ENCODE measurements at places on chromosomes 6 and 20. TPM values are rescaled to one million over a fixed set of nuclear protein-coding genes. Genes with fewer than 3 reads are reported as not detected.
A peak's percentile ranks its signal among the peaks of the same experiment; 100 is the strongest.

The BTNL2 gene
- not detected for total RNA-seq

GRCh38 chr6:83511901-83512681 lies at the start of gene PRSS35:
Gene PRSS35 (plus strand): TSS chr6:83512534. CDS start chr6:83523442, 10,908 bp downstream.
- peaks cover 60% of the 10 kb centered on the region for H3K27me3 ChIP-seq
- peak within 1 kb of the TSS; percentile 34 for H3K4me3 ChIP-seq
- no peaks in the 10 kb centered on the region for H3K36me3 ChIP-seq
- no peak within 1 kb of the TSS for H3K27ac ChIP-seq

GRCh38 chr6:37134396-37135191 lies 35.4 kb upstream of the PIM1 start:
- peaks cover 19% of the 10 kb centered on the region for H3K4me1 ChIP-seq
- no peaks in the 10 kb centered on the region for H3K27me3 ChIP-seq
- no peaks in the 10 kb centered on the region for H3K36me3 ChIP-seq
- peak overlapping the region; percentile 12 for H3K27ac ChIP-seq

The OPN5 gene
- not detected for total RNA-seq

DNA sequence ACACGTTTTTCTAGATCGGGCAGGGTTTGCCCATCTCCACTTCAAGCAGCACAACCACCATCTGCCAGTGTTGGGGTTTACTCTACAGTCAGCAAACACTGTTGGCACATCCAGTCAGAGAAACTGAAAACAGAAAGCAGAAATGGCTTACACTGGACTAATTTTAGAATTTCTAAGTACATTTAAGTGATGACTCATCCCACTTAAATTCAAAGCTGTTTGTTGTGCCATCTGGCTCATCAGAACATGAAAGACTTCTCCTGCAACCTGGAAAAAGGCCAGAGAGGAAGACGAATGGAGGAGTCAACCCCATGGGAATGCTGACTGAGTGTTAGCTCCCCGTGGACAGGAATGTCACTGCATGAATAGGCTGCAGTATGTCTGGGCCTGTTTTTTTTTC lies 21.8 kb downstream of the FAM209B start:
- H3K27me3 ChIP-seq = peaks cover under 1% of the 10 kb centered on the region
- H3K4me3 ChIP-seq = no peak overlapping the region
- H3K4me1 ChIP-seq = peaks cover 8% of the 10 kb centered on the region
- DNase-seq = no peak

GRCh38 chr6:140988780-140989179 lies 1143.9 kb upstream of the GJE1 start:
- DNase-seq = no peak
- no peaks in the 10 kb centered on the region for H3K4me1 ChIP-seq
- H3K27me3 ChIP-seq = peaks cover 9% of the 10 kb centered on the region
- H3K36me3 ChIP-seq = no peaks in the 10 kb centered on the region

The ADGRF1 gene
- total RNA-seq = not detected

DNA sequence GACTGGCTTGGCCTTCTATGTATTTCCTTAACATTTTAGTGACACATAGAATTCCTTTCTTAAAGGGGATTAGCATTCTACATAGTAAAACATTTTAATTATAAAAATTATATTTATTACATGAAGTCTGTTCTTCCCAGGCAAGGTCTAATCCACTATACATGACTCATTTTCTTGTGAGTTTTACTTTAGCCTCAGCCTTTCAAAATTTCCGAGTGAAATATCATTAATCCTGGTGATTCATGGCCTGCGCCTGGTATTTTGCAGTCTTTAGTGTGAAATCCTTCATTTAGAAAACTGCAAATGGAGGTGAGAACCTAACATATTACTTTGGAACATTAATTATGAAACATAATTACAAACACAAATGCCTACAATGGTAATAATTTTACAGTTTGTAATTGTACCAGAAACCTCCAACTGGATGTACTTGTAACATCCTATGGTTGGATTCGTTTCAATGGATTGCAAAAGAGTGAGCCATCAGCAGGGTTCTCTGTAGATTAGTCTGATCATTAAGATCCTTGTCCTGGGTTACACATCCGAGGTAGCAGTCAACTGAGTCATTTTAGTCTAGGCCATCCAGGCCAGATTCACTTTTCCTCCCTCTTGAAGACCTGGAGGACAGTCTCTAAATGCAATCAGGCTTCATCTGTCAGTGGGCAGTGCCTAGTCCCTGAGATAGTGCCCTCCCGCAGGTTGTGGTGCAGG lies 272.0 kb downstream of the PACRG start:
- no peak overlapping the region for H3K27ac ChIP-seq
- H3K4me3 ChIP-seq = no peak overlapping the region
- peaks cover 3% of the 10 kb centered on the region for H3K4me1 ChIP-seq
- H3K27me3 ChIP-seq = no peaks in the 10 kb centered on the region
- no peak for DNase-seq

The ME1 gene
- not detected for total RNA-seq

GRCh38 chr20:11429889-11430519 lies 487.7 kb upstream of the BTBD3 start:
- no peaks in the 10 kb centered on the region for H3K27me3 ChIP-seq
- no peak overlapping the region for H3K27ac ChIP-seq
- no peaks in the 10 kb centered on the region for H3K4me1 ChIP-seq
- no peak overlapping the region for H3K4me3 ChIP-seq
- H3K36me3 ChIP-seq = no peaks in the 10 kb centered on the region

GRCh38 chr20:51500311-51500710 lies 42.2 kb downstream of the NFATC2 start:
- no peaks in the 10 kb centered on the region for H3K27me3 ChIP-seq
- peak; percentile 55 for DNase-seq
- H3K4me1 ChIP-seq = peaks cover 72% of the 10 kb centered on the region
- H3K4me3 ChIP-seq = no peak overlapping the region
- H3K36me3 ChIP-seq = peaks cover 61% of the 10 kb centered on the region

DNA sequence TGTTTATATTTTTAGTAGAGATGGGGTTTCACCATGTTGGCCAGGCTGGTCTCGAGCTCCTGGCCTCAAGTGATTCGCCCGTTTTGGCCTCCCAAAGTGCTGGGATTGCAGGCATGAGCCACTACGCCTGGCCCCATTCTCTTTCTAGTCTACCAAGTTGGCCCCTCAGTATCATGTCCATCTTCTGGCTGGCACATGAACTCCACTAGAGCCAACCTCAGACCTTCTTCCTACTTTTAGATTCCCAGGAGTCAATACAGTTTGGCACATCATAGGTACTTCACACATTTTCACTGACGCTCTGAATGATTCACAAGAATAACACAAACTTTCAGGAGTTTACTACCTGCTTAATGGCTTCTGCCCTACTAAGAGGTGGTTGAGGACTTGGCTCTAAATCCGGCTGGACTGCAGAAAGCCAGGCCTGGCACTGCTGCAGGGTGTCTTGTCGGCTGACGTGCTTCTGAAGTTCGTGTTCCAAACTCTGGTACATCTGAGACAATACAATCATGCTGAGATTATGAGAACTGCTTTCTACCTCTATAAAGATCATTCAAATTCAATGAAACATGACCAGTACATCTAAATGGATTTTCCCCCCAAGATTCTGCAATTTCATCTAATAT lies 293.3 kb downstream of the SYNE1 start:
- H3K4me1 ChIP-seq = no peaks in the 10 kb centered on the region
- H3K4me3 ChIP-seq = no peak overlapping the region
- peaks cover 3% of the 10 kb centered on the region for H3K27me3 ChIP-seq
- no peaks in the 10 kb centered on the region for H3K36me3 ChIP-seq

GRCh38 chr20:44660581-44660980 lies 9.1 kb upstream of the ADA start:
- peaks cover 6% of the 10 kb centered on the region for H3K4me1 ChIP-seq
- no peak overlapping the region for H3K27ac ChIP-seq
- H3K27me3 ChIP-seq = no peaks in the 10 kb centered on the region
- H3K4me3 ChIP-seq = no peak overlapping the region

GRCh38 chr20:25011831-25012241 lies 19.3 kb upstream of the APMAP start:
- H3K27me3 ChIP-seq = no peaks in the 10 kb centered on the region
- no peak overlapping the region for H3K4me3 ChIP-seq
- DNase-seq = no peak
- no peak overlapping the region for H3K27ac ChIP-seq

- no peaks in the 10 kb centered on the region for H3K27me3 ChIP-seq
- H3K27ac ChIP-seq = no peak overlapping the region
- no peaks in the 10 kb centered on the region for H3K4me1 ChIP-seq
These were observed 16.6 kb downstream of the TENT5A start for GRCh38 chr6:81735756-81736380.

The POM121L2 gene
- not detected for total RNA-seq

GRCh38 chr20:3798908-3799248 lies 2.8 kb downstream of the CDC25B start:
- peak overlapping the region; percentile 35 for H3K4me3 ChIP-seq
- peaks cover 42% of the 10 kb centered on the region for H3K36me3 ChIP-seq
- H3K27me3 ChIP-seq = no peaks in the 10 kb centered on the region
- peak overlapping the region; percentile 94 for H3K27ac ChIP-seq
- no peak for DNase-seq
- H3K4me1 ChIP-seq = peaks cover 53% of the 10 kb centered on the region

DNA sequence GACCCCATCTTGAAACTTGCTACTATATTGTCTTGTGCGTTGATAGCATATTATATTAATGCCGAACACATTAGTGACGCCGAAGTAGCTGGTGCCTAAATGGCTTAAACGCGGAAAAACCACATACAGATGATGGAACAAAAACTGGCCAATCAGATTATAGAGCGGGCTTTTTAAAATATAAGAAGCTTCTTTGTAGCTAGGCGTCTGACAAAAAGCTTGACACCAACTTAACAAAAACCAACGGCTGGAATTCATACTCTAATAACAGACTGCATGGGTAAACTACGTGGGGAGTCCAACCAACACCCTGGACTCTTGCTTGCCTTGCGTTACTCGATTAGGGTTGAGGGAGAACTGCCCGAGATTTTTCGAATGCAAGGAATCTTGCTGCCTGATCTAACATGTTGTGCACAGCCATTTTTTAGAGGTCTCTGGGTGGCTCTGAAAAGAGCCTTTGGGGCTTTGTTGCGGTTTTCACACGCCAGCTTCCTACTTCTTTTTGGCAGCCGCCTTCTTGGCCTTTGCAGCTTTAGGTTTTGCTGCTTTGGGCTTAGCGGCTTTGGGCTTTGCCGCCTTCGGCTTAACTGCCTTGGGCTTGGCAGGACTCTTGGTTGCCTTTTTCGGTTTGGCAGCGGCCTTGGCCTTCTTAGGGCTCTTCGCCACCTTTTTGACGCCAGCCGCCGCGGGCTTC lies 45.7 kb downstream of the OR2B2 start:
- peak; percentile 74 for DNase-seq
- H3K27ac ChIP-seq = peak overlapping the region; percentile 99
- peaks cover 24% of the 10 kb centered on the region for H3K27me3 ChIP-seq
- peak overlapping the region; percentile 96 for H3K4me3 ChIP-seq

The TPBG gene
- not detected for total RNA-seq

The SLC32A1 gene
- not detected for total RNA-seq

- H3K36me3 ChIP-seq = peaks cover 30% of the 10 kb centered on the region
- no peaks in the 10 kb centered on the region for H3K27me3 ChIP-seq
- no peak overlapping the region for H3K4me3 ChIP-seq
- DNase-seq = no peak
These were observed 116.3 kb downstream of the SCAF8 start for GRCh38 chr6:154849475-154849874.

DNA sequence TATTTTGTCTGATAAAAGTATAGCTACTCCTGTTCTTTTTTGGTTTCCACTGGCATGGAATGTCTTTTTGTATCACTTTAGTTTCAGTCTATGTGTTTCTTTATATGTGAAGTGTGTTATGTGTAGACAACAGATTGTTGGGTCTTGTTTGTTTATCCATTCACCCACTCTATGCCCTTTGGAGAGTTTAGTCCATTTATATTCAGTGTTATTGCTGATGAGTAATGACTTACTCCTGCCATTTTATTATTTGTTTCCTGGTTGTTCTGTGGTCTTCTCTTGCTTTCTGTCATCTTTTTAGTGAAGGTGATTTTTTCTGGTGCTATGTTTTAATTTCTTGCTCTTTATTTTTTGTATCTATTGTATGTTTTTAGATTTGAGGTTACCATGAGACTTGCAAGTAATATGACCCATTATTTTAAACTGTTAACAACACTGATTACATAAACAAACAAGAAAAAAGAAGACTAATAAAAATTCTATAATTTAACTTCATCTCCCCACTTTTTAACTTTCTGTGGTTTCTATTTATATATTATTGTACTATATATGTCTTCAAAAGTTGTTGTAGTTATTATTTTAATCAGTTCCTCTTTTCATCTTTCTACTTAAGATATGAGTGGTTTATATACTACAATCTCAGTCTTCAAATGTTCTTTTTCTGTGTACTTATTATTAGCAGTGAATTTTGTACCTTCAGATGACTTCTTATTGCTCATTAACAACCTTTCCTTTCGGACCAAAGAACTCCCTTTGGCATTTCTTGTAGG lies 323.4 kb downstream of the BTBD9 start:
- no peak overlapping the region for H3K4me3 ChIP-seq
- no peaks in the 10 kb centered on the region for H3K4me1 ChIP-seq
- H3K36me3 ChIP-seq = peaks cover 6% of the 10 kb centered on the region
- H3K27ac ChIP-seq = no peak overlapping the region

GRCh38 chr6:168756009-168756634 lies 315.1 kb downstream of the SMOC2 start:
- H3K27me3 ChIP-seq = peaks cover 20% of the 10 kb centered on the region
- H3K4me1 ChIP-seq = no peaks in the 10 kb centered on the region
- DNase-seq = no peak
- H3K27ac ChIP-seq = no peak overlapping the region
- no peaks in the 10 kb centered on the region for H3K36me3 ChIP-seq

- H3K4me3 ChIP-seq = no peak overlapping the region
- no peaks in the 10 kb centered on the region for H3K27me3 ChIP-seq
- no peak for DNase-seq
- no peaks in the 10 kb centered on the region for H3K36me3 ChIP-seq
These were observed 5.0 kb upstream of the MPC1 start for GRCh38 chr6:166387642-166388289.

The SLC12A5 gene
- total RNA-seq = 0.52 TPM

DNA sequence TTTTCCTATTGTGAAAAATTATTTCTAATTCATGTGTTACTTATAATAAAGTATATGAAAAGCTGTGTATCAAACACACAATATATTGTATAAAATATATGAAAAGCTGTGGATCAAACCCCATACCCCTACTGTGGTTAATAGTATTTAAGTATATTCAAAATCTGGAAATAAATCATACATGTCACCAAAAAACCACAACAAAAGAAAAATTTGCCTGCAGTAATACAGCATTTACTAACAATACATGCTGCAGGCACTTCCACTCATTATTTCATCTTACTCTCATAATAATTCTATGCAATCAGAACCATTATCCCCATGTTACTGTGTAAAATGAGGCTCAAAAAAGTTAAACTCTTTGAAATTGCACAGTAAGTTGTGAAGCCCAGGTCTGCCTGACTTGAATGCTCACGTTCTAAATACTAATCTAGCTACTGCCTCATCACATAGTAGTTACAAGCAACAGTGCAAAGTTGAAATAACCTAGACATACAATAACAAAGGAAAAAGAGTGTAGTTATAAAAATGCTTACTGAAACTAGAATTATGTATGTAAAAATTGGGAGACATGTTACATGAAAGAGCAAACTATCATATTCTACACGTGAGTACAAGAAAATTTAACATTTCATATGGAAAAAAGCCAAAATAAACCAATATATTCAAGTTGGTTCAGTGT lies 61.7 kb downstream of the FAM217A start:
- peak overlapping the region; percentile 94 for H3K4me3 ChIP-seq
- DNase-seq = no peak
- peak overlapping the region; percentile 96 for H3K27ac ChIP-seq
- no peaks in the 10 kb centered on the region for H3K27me3 ChIP-seq
- peaks cover 45% of the 10 kb centered on the region for H3K4me1 ChIP-seq
- peaks cover 34% of the 10 kb centered on the region for H3K36me3 ChIP-seq

The SLC25A27 gene
- 2.1 TPM for total RNA-seq

GRCh38 chr6:148367411-148368024 lies 24.9 kb downstream of the SASH1 start:
- no peaks in the 10 kb centered on the region for H3K36me3 ChIP-seq
- peaks cover 4% of the 10 kb centered on the region for H3K4me1 ChIP-seq
- DNase-seq = no peak
- peaks cover 41% of the 10 kb centered on the region for H3K27me3 ChIP-seq
- no peak overlapping the region for H3K27ac ChIP-seq
